ENCODE measurements at places on chromosomes 2 and 18.
A peak's percentile ranks its signal among the peaks of the same experiment; 100 is the strongest.

DNA sequence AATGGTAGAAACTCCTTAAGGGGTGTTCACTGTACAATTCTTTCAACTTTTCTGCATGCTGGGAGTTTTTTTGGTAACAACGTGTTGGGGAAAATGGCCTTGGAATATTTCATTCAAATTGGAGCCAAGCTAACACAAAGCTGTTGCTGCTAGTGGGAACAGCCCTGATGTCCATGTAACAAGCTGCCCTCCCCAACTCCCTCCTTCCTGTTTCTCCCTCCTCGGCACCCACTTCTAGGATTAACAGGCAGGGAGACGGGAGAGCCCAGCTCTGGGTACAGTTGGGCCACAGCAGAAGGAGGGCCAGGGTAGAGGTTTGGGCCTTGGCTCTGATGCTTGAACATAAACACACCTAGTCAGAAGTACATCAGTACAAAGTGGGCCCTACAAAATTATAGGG, 9.4 kb upstream of the MOCOS start:
- no peak for DNase-seq

GRCh38 chr2:223944166-223944702, 901 bp downstream of the WDFY1 start:
- DNase-seq: no peak

GRCh38 chr2:203052539-203052938, 37.9 kb downstream of the NBEAL1 start:
- DNase-seq: no peak

DNA sequence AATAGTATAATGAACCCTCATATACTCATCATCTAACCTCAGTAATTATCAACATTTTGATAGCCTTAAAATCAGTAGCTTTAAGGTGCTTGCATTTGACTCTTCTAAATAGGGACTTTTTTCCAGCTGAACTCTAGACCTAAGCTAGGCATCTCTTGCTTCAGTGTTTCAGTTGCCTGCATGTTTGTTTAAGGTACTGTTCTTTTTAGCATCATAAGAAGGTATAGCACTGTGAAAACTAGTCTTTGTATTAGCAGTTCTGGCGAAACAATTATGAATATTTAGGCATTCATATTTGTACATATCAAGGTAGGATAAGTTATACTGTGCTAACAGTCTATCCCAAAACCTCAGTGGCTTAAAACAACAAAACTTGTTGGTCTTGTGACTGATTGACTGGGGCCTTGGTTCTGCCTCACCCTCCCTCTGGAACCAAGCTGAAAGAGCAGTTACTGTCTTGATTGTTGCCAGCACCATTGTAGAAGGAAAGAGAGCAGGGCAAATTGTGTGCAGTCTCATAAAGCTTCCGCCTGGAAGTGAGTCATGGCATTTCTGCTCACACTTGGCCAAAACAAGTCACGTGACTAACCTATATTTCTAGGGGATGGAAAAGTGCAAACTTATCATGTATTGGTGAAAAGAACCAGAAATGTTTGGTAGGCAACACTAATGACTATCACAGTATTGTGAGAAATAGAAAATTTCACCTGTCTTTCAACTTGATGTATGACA, 24.3 kb downstream of the GALNT1 start:
- peak; percentile 39 for DNase-seq

DNA sequence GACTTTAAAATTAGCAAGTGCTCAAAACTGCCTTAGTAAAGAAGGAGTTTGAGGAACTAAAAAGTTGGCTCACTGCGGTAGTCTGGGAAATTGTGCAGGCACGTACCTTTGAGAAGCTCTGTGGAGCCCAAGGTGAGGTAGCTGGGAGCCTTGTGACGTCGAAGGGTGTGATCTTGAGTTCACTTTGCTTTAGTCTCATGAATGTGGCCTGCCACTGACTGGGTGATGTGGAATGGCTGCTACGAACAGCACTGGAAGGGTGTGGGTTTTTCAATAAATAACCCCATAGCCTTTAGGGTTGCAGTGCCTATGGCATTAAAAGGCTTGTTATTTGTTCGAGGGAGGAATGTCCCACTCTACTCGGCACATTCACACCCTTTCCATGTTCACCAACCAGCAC, 312.3 kb downstream of the PRKCE start:
- no peak for DNase-seq

DNA sequence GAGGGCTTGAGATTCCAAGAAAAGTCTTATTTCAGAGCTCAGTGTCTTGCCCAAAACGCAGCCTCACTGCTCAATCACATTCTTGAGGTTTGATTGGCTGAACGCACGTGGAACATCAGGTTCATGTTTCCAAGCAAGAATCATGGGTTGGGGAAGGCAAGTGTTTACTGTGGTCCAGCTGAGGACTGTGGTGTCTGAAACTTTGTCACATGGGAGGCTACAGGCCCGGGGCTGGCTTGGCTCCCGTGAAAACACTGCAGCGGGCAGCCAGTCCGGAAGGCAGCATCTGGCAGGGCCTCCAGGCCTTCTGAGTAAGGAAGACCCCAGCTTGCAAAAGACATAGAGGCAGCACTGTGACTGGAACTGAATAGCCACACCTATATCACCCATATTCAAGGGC, 84.7 kb downstream of the POLR1A start:
- DNase-seq: no peak

- no peak for DNase-seq
Measured at GRCh38 chr2:162016080-162016479, 57.9 kb downstream of the DPP4 start.

DNA sequence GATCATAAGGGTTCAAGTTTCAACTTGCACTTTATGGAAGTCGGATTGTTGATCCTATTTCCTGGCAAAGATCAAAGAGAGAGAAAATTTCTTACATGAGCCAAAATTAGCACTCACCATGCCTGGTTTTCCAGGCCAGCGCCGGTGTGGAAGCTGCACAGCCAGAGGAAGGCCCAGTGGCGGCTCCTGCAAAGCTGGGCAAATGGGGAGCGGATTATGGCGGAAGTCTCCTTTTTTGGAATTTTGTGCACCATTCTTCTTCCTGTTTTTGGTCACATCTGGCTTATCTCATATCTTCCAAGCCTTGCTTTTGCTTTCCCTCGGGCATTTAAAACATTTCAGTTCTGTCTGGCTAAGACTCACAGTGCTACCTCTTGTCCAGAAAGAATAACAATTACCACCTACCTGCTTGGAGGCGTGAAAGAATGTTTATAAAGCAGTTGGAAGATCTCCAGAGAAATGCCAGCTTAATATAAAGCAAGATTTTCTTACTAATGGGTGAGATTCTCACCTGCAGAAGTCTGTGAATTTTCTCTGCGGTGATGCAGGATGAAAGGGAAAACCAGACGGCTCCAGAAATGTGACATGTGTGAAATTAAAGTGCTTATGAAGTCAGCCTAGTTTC, 94.3 kb downstream of the ASAP2 start:
- DNase-seq: no peak

- DNase-seq: no peak
Measured at GRCh38 chr2:173033084-173033483, 42.6 kb upstream of the MAP3K20 start.

DNA sequence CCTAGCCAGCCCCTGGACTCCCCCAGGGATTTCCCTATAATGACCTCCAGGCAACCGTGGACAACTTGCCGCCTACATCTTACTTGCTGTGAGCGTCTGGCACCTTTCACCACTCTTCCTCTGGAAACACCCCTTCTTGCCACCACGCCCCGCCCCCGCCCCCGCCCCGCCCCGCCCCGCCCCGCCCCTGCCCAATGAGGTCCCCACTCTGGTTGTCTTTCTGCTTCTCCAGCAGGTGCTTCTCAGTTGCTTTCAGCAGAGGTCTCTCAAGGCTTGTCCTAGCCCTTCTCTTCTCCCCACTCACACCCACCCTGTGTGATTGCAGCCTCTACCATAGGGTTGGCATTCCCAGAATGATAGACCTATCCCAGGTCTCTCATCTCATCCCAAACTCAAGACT, 214.5 kb downstream of the EN1 start:
- no peak for DNase-seq

GRCh38 chr2:88069117-88069516, 1.5 kb downstream of the SMYD1 start:
- DNase-seq: no peak

- DNase-seq: no peak
Measured at GRCh38 chr18:34880882-34881834, 160.1 kb upstream of the MAPRE2 start.

- DNase-seq: no peak
Measured at GRCh38 chr2:233990261-233990798, 60.2 kb upstream of the SPP2 start.

GRCh38 chr2:229408962-229409361, 137.9 kb upstream of the PID1 start:
- no peak for DNase-seq

- no peak for DNase-seq
Measured at GRCh38 chr2:188046437-188046836, 245.2 kb upstream of the GULP1 start.

GRCh38 chr2:173462892-173463840, 108.5 kb downstream of the CDCA7 start:
- DNase-seq: no peak

Data from foreskin melanocyte (primary cell).